ENCODE measurements at places on chromosomes 13 and 19.
A peak's percentile ranks its signal among the peaks of the same experiment; 100 is the strongest.

DNA sequence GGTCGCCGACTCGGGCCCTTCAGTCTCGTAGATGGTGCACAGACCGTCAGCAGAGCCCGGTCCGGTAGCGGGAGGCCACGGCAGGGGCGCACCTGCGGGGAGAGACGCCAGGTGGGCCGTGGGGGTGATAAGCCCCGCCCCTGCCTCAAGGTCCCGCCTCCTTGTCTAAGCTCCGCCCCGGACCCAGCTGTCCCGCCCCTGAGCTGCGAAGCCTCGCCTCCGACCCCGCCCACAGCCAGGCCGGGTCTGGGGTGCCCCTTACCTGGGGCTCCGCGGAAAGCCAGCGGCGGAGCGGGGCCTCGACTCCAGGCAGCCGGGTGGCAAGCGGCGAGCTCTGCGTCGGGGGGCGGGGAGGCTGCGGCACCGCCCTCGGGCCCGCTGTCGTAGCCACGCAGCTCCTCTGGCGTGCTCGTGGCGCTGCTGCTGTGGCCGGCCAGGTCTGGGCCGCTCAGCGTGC is 4.7 kb downstream of the PRR36 start:
- peak; percentile 78 for DNase-seq

DNA sequence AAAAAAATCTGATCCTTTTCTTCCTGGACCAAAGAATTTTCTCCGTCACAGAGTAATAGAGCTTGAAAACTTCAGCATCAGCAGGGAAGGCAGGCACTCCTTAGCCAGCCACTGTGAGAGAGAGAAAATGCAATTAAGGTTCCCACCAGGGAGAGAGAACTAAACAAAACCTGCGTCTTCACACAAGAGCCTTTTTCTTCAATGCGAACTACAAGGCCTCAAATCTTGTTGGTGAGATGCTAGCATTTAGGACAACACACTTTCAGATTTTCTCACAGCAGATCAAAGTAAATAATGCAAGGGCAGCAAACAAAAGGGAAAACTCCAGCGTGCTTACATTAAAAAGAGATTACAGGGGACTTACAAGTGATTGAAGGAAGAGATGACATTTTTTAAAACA is 80.1 kb downstream of the DACH1 start:
- DNase-seq = no peak

DNA sequence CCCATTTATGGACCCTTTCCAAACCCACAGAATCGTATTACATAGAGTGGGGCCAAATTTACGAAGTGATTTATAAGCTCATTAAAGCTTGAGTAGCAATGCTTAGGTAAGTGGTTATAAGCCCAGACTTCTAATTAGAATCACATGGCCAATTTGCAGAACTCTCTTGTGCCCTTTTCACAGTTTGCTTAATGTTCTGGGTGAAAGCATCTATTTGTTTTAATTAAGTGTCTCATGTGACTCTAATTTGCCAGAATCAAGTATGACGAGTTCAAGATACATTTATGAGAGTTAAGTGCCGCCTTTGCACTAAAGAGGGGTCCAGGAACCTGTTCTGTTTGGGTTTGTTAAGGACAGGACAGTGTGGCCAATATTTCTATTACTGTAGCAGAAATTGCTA is 46.0 kb upstream of the ZNF681 start:
- no peak for DNase-seq

- DNase-seq = no peak
Measured at GRCh38 chr13:21738630-21739029, 67.8 kb downstream of the FGF9 start.

DNA sequence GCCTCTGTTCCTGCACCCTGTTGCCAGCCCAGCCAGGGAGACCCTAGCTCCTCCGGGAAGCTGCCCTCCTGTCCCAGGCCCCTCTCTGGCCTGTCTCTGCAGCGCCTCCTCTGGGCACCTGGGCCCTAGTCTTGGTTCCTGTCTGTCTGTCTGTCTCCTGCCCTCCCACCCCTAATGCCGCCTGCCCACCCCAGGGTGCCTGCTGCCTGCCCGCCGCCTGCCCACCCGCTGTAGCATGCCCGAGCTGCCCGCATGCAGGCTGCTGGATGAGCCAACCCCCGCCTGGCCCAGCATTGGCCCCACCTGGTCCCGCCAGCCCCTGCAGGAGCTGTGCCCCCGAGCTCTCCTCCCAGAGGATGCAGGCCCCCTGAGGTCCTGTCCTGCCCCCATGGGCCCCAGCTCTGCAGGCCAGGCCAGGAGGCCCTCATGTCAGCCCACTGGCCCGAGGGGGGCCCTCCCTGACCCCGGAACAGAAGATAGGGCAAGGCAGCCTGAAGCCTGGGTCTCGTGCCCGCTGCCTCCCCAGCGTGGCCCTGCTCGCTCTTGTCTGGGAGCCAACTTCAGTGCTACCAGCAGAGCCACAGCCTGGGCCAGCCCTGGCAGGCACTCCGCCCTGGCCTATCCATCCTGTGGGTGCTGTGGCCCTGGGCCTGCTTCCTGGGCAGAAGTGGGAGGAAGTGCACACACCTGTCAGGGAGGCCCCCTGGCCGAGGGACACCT is 5.2 kb downstream of the MAP2K7 start:
- no peak for DNase-seq

GRCh38 chr19:58476498-58477015 is 405 bp downstream of the ZNF446 start:
- no peak for DNase-seq

DNA sequence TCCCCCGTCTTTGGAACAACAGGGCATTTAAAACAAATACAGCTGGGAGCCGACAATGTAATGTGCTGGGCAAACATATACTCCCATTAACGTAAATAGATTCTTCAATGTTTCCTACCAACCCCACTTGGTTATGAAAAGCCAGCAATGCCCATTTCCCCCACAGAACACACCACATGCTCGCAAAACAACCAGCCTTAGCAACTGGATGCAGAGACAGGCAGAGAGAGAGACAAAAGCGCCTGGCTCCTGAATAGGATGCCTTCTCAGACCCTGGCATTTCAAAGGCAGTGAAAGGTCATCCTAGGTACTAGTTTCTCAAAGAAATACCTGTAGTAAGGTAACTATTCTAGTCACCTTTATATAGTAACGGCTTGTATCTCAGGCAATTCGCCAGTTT is 462.9 kb downstream of the ITGBL1 start:
- DNase-seq = no peak

DNA sequence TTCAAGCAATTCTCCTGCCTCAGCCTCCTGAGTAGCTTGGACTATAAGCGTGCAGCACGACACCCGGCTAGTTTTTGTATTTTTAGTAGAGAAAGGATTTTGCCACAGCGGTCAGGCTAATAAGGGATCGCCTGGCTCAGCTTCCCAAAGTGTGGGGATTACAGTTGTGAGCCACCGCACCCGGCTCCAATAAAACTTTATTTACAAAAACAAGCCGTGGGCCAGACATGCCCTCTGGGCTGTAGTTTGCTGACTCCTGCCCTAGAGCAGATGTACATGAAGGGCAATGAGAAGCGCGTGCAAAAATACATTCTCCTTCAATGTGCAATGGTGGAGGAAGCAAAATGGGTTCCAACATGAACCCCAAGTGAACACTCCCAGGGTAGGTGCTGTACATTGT is 13.7 kb upstream of the MED26 start:
- no peak for DNase-seq

GRCh38 chr19:58395979-58396627 is 647 bp downstream of the RNF225 start:
- DNase-seq = no peak

GRCh38 chr19:18636969-18637629 is at the start of gene KLHL26:
Gene KLHL26, plus strand, starts transcription at chr19:18637028. Its CDS starts 27 bp downstream, at chr19:18637055.
- DNase-seq = no peak

GRCh38 chr19:57719901-57720519 is 7.4 kb downstream of the ZNF671 start:
- DNase-seq = no peak

GRCh38 chr13:37701306-37701705 is 102.7 kb upstream of the POSTN start:
- DNase-seq = no peak

GRCh38 chr19:44848036-44848811 is 2.1 kb downstream of the NECTIN2 start:
- no peak for DNase-seq

GRCh38 chr13:24834902-24835510 is 71.0 kb downstream of the RNF17 start:
- no peak for DNase-seq

DNA sequence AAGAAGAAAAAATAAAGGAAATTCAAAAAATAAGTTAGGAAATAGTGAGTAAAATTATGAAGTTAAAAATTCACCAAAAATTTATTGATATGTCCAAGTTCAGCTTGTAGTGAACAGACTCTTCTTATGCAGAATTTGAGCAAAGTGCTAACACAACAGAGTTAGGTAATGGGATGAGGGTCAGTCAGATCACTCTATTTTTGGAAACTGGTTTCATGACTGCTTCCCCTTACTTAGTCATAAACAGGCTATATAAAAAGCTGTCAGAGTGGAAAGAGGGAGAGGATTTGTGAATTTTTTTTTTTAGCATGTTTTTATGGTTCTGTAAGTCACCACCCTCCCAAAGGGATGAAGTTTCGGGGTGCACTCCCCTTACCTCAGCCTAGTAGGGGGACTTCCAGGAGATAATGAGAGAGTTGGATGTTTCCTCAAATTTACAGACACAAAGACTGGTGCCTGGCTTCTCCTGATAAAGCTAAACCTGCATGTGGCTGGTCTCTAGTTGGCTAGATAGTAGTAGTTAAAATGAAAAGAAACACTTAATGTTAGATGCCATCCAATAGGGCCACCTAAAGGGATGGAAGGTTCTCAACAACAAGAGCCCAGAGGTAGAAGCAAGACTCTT is 4.5 kb downstream of the CPB2 start:
- DNase-seq = no peak

DNA sequence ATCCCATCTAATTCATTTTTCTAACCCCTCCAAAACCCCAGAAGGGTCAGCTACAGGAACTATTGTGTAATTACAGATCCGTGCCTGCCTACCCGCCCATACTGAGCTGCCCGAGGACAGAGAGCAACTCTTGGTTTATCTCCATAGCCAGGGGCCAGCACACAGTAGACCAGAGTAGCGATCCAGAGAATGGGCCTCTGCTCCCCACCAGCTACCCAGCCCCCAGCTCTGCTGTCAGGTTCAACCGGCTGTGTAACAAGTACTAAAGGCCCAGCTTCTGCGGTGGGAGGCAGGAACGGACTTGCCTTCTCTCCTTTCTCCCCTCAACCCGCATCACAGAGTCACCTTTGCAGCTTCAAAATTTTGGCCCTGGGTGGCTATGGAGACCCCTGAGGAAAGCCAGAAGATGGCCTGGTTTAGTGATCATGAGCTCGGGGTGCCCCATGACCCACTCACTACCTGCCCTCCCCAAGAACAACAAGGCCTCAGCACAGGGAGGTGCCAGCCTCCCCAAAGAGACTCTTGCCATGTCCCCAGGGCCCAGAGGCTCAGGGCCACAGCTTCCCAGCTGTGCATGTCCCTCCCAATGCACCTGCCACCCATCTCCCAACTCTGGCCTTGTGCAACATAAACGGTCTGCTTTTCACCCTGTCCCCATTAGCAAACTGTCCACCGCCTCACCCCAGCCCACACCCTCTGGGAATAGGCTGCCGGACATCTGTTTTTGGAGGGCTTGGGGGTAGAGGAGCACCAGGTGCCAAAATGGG is 5.7 kb downstream of the CALM3 start:
- DNase-seq = no peak

DNA sequence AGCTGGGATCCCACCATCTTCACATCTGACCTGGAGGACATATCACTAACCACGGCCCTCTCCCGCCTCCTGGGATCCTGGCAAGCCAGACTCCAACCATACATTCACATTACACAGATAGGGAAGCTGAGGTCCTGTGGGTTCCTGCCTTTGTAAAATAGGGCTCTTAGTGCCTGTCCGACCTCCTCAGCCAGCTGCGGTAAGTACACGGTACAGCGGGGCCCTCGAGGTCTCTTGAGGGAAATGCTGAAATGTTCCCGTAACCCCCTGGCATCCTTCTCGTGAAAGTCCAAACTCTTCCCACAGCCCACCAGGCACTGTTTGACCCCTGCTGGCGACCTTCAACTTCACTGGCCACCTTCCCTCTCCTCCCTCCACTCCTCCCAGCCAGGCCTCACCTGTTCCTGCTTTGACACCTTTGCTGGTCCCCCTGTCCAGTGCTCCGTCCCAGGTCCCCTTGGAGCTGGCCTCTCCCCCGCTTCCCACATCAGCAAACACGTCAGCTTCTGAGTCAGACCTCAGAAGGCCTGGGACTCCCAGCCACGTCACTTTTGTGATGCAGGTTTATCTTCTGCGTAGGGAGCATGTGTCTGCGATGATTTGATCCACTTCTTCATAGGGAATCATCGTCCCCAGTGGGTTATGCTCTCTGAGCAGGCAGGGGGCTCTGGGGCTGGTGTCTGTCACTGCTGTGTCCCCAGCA is 8.8 kb upstream of the GNG7 start:
- no peak for DNase-seq

DNA sequence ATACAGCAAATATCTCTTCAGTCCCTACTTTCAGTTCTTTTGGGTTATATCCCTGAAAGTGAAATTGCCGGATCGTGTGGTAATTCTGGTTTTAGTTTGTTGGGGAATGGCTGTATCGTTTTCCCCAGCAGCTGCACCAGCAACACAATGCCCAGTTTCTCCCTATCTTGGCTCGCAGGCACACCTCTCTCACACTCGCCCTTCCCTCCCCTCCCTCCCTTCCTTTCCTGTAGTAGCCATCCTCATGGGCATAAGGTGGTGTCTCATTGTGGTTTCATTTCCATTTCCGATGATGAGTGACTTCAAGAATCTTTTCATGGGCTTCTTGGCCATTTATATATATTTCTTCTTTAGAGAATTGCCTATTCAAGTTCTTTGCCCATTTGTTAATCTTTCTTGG is 8.6 kb upstream of the GPR18 start:
- no peak for DNase-seq

- no peak for DNase-seq
Measured at GRCh38 chr13:44470638-44471562, 97.3 kb downstream of the SERP2 start.

DNA sequence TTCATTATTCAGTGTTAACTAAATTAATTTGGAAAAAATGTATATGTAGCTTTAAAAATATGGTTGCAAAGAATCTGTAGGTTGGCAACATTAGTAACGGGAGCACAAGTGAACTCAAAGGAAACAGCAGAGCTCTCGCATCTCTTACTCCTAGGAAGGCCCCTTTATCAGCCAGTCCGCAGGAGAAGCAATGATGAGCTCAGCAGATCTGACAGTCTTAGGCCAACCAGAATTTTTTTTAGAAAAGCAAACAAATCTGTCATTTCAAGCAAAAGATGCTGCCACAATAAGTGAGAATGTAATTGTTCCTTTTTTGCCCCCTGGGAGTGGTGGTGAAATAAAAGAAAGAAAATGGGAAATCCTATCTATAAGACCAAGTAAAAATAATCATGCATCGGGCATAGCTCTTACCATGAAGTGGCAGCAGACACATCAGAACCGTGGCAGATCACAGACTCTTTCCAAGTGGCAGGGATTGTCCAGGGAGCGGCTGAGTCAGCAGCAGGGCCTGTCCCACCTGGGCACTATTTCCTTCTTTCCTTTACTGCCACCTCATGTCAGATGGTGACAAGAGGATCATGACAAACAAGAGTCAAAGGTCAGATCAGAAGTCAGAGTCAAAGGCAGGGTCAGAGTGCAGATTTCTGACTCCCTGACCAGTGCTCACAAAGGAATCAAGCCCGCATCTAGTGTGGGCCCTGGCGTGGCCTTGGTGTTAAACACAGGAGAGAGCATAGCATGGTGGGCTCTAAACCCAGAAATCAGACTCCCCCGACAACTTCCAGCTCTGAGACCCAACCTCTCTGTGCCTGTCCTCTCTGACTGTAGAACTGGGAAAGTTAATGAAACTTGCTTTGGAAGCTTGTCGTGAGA is 84.0 kb upstream of the MTIF3 start:
- DNase-seq = no peak

All from stimulated activated CD4-positive, alpha-beta T cell treated with anti-CD3 and anti-CD28 coated beads, Interleukin-1b, Interleukin-23, amount 100 ng/mL, for 1 hour (primary cell).